ENCODE measurements at places on chromosomes 3 and 15.

GRCh38 chr3:189806171-189806951, 175.2 kb downstream of the TP63 start:
- no peak for DNase-seq

DNA sequence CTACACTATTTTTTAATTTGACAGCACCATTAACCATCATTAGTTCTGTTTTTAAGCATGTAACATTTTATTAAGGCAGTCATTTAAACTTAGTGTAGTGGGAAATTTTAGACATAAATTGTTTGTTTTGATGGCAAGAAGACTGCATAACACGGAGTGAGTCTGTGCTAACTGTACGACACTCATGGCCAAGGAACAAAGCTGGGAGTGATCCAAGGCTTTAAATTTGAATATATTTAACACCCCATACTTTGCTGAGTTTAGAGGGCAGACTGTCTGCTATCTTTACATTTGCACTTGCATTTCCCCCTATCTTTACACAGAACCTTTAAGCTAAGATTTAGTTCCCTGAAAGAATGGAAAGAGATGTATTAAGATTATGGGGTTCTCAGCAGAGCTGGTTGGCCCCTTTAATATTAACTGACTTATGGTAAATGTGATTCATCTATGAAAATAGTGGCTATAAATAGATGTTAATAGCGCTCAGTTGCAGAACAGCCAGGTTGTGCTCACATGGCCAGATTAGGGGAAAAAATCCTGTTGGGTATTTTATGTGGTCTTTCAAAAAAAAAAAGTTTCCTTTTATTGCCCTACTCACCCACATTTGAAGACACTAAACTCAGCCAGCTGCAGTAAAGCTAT, 120.7 kb downstream of the CMSS1 start:
- no peak for DNase-seq

- DNase-seq: no peak
Observed at GRCh38 chr15:66907826-66908743, 157.3 kb upstream of the SMAD3 start.

GRCh38 chr3:32551496-32551895, 19.2 kb downstream of the DYNC1LI1 start:
- DNase-seq: no peak

- DNase-seq: no peak
Observed at GRCh38 chr3:97899331-97899730, 72.9 kb downstream of the RIOX2 start.

DNA sequence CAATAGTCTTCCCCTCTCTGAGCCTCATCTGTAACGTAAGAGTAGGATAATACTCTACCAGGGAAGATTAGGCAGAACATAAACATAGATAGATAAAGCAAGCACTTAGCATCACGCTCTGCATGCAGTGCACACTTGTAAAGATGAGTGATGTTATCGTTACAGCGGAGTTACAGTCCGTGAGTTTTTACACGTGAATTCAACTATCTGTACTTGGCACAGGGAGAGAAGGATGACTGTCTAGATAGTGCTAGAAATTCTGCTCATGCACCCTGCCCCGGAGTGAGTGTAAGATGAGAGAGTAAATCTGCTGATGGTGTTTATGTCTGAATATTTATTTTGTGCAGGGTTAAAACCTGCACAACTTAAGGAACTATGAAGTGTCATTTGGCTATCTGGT, 35.8 kb downstream of the HAPLN3 start:
- DNase-seq: no peak

GRCh38 chr3:36542186-36542585, 161.9 kb downstream of the STAC start:
- no peak for DNase-seq

DNA sequence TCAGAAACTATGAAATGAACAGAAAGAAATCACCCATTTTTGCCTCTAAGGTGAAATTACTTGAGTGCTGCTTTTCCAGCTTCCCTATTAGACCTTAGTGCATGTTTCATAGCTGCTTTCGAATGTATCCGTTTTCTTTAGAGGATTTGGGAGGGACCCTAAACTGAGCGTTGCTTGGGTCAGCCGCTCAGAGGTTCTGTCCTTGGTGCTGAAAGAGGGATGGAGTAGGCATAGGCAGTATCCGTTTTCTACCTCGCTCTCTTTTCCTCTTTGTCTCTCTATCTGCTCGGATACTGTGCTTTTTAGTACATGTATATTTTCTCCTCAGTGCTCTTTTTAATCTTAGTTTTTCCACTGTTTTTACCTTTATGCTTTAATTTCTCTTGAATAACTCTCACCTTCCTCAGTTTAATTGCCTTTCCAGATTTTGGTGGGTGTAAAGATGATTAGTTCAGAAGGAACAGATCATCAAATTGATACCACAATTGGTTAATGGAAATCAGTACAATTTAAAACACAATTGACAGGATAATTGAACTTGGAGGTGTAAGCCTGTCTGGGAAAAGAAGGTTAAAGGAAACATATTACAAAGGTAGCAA, at the start of gene DRD3:
TSS of gene DRD3 (minus strand) at position 283 of the 599 bp plus-strand sequence. CDS start 7,060 bp downstream, outside the sequence.
- DNase-seq: no peak

DNA sequence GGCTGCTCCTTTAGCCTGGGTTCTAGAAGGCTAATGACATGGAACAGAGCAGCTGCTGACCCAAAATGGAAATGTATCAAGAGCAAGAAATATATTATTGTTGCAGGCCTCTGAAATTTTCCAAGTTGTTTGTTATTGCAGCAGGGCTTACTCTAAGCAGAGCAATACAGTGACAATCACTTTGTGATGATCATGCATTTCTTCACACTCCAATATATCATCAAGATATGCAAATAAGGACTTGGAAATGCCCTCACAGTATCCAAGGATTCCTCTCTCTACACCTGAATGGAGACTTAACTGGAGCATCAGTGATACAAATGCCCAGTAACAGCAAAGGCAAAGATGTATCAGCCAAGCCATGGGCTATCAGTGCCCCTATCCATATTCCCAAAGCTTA, 89.6 kb downstream of the PDZRN3 start:
- DNase-seq: no peak

- DNase-seq: no peak
Observed at GRCh38 chr15:82843566-82843965, 34.1 kb downstream of the WHAMM start.

GRCh38 chr15:52031556-52031955, 12.5 kb downstream of the MAPK6 start:
- no peak for DNase-seq

DNA sequence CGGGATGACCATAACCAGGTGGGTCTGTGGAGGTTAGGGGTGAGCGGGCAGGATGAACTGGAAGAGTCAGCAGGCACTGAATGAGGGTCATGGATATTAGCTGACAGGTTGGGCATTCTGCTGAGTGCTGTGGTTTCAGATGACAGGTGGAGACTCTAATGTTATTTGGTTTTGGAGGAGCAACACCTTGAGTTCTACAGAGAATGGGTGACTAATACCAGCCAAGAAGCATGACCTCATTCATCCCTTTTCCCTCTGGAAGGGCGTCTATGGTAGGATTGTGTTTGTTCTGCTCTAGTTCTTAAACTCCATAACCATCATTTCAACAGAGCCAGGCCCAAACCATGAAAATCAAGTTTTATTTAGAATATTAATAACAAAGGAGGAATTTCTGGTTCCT, 550.7 kb upstream of the LMCD1 start:
- no peak for DNase-seq

GRCh38 chr3:73350996-73351395, 273.7 kb downstream of the PDZRN3 start:
- DNase-seq: no peak

DNA sequence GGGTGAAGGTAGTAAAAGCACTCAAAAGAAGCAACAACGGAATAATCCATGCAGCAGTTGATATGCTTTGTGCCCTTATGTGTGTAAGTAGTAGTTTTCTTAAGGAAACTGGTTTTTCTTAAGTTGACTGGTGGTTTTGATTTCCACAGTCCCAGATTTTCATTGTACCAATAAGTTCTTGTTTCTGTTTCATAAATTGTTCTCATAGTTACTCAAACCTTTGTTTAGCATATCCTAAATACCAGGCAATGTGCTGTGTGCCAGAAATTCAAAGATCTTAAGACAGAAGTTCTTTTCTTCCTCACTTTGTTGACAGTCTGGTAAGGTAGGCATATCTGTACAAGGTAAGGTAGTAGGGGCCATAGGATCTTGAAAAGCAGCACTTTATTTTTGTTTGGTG, 40.0 kb downstream of the DNAJC13 start:
- DNase-seq: no peak

- no peak for DNase-seq
Observed at GRCh38 chr3:147411238-147411814, 2.2 kb downstream of the ZIC1 start.

DNA sequence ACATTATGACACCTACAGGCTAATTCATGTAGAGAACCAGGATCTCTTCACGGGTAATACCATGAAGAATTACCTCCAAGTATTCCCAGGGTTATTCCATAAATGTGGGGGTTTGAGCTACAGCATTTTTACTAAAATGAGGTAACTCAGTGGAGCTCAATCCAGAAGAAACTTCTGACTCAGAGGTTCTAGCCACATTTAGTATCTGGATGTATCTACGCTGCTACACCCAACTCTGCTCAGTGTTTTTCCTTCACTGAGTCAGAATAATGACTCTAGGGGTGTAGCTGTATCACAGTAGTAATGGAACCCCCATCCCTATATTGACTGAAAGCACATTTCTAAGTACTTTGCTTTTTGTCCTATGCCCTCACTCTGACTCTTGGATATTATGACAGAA, 52.4 kb downstream of the COPS2 start:
- no peak for DNase-seq

- DNase-seq: no peak
Observed at GRCh38 chr3:193743702-193744047, 150.7 kb downstream of the OPA1 start.

DNA sequence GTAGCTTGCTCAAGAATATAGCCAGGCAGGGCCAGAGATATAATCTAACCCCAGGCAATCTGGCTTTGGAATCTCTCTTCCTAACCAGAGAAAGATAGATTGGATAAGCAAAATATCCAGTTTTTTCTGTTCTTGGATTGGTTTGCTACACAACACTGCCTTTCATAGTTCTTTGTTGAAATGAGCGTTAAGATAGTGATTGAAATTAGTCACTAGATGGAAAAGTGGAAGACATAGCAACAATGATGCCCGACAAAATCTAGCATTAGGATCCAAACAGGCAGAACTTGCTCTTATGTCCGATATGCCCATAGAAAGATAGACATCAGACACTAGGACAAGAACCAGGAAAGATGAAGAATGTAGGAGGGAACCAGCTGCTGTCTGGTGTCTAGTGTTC, 77.3 kb upstream of the COL8A1 start:
- DNase-seq: no peak

GRCh38 chr3:20042331-20042730, 2.1 kb downstream of the KAT2B start:
- DNase-seq: no peak

- no peak for DNase-seq
Observed at GRCh38 chr3:52247409-52248164, 2.0 kb downstream of the PPM1M start.

DNA sequence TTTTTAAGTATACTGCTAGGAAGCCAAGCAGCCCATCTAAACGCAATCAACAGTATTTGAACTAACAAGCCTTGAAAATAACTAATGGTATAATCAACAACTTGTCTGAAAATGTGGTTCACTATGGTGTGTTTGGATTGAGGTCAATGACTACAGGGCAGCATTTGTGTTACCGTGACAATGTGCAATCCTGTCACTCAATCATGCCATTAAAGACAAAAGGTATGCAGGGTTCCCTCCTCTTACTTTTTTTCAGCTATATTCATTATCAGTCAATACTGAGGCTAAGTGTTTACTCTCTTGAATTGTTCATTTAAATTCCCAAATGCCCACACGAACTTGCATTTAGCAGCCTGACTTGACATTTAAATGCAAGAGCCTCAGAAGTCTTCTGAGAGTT, 1099.3 kb upstream of the EPHA6 start:
- DNase-seq: no peak

- DNase-seq: no peak
Observed at GRCh38 chr3:171236265-171237008, 209.9 kb upstream of the SLC2A2 start.

GRCh38 chr3:190701096-190701532, 161.4 kb downstream of the GMNC start:
- DNase-seq: peak; percentile 47

- DNase-seq: no peak
Observed at GRCh38 chr3:149507491-149508324, 33.2 kb downstream of the TM4SF4 start.

- no peak for DNase-seq
Observed at GRCh38 chr3:6644070-6644929, 216.6 kb upstream of the GRM7 start.

DNA sequence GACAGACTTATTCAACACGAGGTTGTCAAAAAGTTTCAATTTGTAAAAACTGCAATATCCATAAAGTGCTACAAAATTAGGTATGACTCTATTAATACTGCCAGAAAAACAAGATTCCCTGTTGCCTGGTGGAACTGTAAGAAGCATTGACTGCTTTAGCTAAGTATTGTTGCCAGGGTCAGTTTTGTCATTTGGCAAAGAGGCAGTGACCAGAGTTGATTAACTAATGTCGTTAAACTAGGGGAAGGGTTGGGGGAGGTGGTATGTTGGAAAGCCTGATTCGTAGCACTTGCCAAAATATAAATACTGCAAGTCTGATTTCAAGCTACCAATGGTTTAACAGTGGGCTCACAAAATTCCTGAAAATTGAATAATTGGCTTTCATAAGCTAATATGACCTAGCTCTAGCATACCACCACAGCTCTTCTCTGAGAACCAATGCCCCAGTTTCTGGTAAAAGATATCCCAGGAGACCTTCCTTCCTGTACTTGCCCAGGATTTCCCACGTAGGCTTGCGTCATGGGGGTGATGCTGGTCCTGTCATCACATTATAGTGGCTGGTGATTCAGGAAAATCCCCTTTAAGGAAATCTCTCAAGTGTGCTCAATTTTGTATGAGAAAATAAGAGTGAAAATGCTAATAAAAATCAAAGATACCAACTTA, 266.4 kb upstream of the TBC1D5 start:
- no peak for DNase-seq

DNA sequence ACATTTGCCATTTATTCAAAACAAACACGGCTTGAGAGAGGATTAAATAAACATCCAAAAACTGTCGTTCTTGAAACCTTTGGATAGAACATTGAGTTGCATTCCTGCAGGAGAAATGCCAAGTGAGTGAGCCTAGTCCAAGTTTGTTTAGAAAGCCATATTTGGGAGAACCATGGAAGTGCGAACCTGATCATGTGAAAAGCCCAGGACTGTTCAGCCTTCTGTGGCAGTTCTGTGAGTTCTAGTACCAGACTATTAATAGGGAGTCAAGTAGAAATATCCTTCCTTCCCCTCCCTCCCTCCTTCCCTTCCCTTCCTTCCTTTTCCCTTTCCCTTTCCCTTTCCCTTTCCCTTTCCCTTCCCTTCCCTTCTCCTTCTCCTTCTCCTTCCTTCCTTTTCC, 470.4 kb downstream of the LPP start:
- no peak for DNase-seq

GRCh38 chr3:13053420-13053819, 19.8 kb downstream of the IQSEC1 start:
- no peak for DNase-seq

- DNase-seq: no peak
Observed at GRCh38 chr15:99253381-99254090, 2.3 kb downstream of the LRRC28 start.
